Kidney (tissue), 22 donors: ENCODE measurements at places on chromosomes 13 and 19. TPM values are rescaled to one million over a fixed set of nuclear protein-coding genes. Genes with fewer than 3 reads are reported as not detected.

DNA sequence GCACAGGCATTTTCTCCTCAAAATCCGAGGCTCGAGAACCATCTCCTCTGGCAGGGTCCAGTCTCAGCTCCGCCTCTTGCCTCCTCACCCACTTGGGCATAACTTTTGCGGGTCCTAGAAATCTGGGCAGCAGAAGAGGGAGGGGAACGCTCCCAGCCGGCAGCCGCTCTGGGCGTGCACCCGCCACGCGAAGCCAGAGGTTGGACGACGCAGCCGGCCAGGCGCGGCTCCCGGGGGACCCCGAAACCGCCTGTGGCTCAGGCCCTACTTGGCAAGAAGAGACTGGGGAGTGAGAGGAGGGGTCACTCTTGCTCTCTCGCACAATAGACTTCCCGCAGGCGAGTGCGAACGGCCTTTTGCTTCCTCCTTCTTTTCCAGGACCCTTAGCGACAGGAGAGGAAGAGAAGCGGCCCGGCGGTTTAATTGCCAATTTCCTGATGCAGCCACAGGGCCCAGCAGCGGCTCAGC is 6.0 kb upstream of the SOX1 start:
- peaks cover 77% of the 10 kb centered on the region for H3K27me3 ChIP-seq
- H3K36me3 ChIP-seq = no peaks in the 10 kb centered on the region
- DNase-seq = no peak
- H3K4me3 ChIP-seq = no peak overlapping the region

GRCh38 chr13:79267560-79267959 is 138.5 kb downstream of the RBM26 start:
- H3K27ac ChIP-seq = no peak overlapping the region
- no peaks in the 10 kb centered on the region for H3K36me3 ChIP-seq
- no peak for DNase-seq
- H3K4me1 ChIP-seq = no peaks in the 10 kb centered on the region
- H3K4me3 ChIP-seq = no peak overlapping the region

DNA sequence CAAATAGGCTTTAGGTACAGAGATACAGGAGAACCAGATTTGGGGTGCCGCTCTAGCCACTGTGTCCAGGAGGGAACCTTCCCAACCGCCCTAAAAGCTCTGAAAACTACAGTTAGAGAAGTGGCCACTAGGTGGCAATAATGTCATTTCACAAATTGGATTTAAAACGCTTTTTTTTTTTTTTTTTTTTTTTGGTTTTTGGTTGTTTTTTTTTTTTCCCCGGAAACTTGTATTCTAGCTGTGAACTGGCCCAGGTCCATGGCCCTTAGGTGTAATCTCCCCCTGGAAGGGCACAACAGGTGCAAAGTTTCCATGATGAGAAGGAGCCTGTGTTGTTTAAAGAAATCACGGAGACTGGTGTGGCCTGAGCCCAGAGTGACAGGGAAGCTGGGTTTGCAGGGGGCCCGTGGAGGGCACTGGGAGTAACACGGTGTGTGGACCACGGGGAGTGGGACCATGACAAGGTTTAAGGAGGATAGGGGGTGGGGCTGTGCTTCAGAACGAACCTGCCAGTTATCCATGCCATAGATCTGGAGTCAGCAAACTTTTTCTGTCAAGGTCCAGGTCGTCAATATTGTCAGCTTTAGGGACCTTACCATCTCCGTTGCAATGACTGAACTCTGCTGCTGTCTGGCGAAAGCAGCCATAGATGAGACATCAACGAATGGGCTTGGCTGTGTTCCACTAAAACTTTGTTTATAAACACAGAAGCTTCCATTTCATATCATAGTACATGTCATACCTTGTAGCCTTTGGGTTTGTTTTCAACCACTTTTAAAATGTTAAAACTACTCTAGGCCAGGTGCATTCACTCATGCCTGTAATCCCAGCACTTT is 10.1 kb downstream of the OR1I1 start:
- no peak overlapping the region for H3K4me3 ChIP-seq
- H3K27ac ChIP-seq = no peak overlapping the region
- H3K36me3 ChIP-seq = no peaks in the 10 kb centered on the region
- H3K4me1 ChIP-seq = peaks cover 2% of the 10 kb centered on the region
- peak; percentile 34 for DNase-seq
- H3K27me3 ChIP-seq = peaks cover 2% of the 10 kb centered on the region

DNA sequence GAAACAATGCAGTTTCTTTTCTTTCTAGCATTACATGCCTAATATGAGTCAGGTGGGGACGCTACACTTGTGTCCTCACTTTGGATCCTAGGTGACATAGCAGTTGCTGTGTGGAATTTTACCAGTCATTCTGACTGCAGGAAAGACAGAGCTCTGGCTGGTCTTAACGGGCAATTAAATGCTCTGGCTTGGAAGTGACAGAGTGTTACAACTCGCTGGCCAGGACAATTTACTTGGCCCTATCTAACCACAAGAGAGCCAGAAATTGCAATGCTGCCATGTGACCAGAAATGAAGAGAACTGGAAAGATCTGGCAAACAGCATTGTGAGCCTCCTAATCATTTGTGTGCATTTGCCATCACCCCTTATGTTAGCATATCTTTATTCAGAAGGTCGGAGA is 351.1 kb downstream of the DCT start:
- no peak for DNase-seq
- peaks cover 10% of the 10 kb centered on the region for H3K4me1 ChIP-seq
- H3K4me3 ChIP-seq = no peak overlapping the region
- H3K36me3 ChIP-seq = no peaks in the 10 kb centered on the region
- H3K27me3 ChIP-seq = no peaks in the 10 kb centered on the region

DNA sequence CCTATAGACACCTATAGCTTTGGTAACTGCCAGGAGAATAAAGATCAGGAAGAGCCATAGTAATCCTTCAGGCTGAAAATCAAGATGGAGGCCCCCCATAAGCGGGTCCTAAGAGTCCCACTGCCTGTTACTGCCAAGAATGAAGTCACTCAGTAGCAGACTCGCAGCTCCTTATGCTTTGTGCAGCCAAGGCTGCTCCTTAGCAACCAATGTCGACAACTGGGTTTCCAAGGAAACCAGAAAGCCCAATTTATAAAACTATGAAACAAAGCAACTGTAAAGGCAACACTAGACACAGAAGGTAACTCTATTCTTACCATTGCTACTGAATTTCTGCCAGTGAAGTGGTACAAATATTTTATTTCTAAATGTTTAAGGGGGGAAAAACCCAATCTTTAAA is 56.5 kb downstream of the DCLK1 start:
- H3K4me3 ChIP-seq = no peak overlapping the region
- no peaks in the 10 kb centered on the region for H3K4me1 ChIP-seq
- H3K36me3 ChIP-seq = no peaks in the 10 kb centered on the region

GRCh38 chr13:113854238-113855011 is 9.5 kb downstream of the GAS6 start:
- H3K27ac ChIP-seq = peak overlapping the region; percentile 40
- no peaks in the 10 kb centered on the region for H3K27me3 ChIP-seq
- peaks cover 1% of the 10 kb centered on the region for H3K36me3 ChIP-seq
- peak; percentile 41 for DNase-seq
- peaks cover 39% of the 10 kb centered on the region for H3K4me1 ChIP-seq

- peaks cover 2% of the 10 kb centered on the region for H3K36me3 ChIP-seq
- H3K4me3 ChIP-seq = peak overlapping the region; percentile 56
- peaks cover 29% of the 10 kb centered on the region for H3K4me1 ChIP-seq
- peak overlapping the region; percentile 84 for H3K27ac ChIP-seq
- peaks cover 49% of the 10 kb centered on the region for H3K27me3 ChIP-seq
- peak; percentile 77 for DNase-seq
These were observed 27.8 kb downstream of the NFIX start for GRCh38 chr19:13022859-13023636.

- DNase-seq = no peak
- H3K4me1 ChIP-seq = peaks cover 23% of the 10 kb centered on the region
- H3K36me3 ChIP-seq = peaks cover 2% of the 10 kb centered on the region
- no peak overlapping the region for H3K4me3 ChIP-seq
- H3K27me3 ChIP-seq = no peaks in the 10 kb centered on the region
- peak overlapping the region; percentile 71 for H3K27ac ChIP-seq
These were observed 40.6 kb downstream of the COL4A2 start for GRCh38 chr13:110347535-110348308.

- H3K36me3 ChIP-seq = no peaks in the 10 kb centered on the region
- H3K27ac ChIP-seq = no peak overlapping the region
- no peaks in the 10 kb centered on the region for H3K27me3 ChIP-seq
- H3K4me3 ChIP-seq = no peak overlapping the region
- DNase-seq = peak; percentile 19
These were observed 167.1 kb downstream of the FGF9 start for GRCh38 chr13:21837841-21838551.

- peaks cover 6% of the 10 kb centered on the region for H3K36me3 ChIP-seq
- no peak for DNase-seq
- no peaks in the 10 kb centered on the region for H3K27me3 ChIP-seq
- H3K4me1 ChIP-seq = peaks cover 8% of the 10 kb centered on the region
- H3K27ac ChIP-seq = no peak overlapping the region
- no peak overlapping the region for H3K4me3 ChIP-seq
These were observed 5.8 kb downstream of the UBA52 start for GRCh38 chr19:18577365-18577914.

GRCh38 chr13:58712191-58712590 is 1080.6 kb downstream of the PCDH17 start:
- DNase-seq = peak; percentile 56
- H3K4me3 ChIP-seq = no peak overlapping the region
- no peaks in the 10 kb centered on the region for H3K36me3 ChIP-seq
- H3K4me1 ChIP-seq = no peaks in the 10 kb centered on the region
- no peaks in the 10 kb centered on the region for H3K27me3 ChIP-seq

- no peaks in the 10 kb centered on the region for H3K27me3 ChIP-seq
- DNase-seq = no peak
- no peak overlapping the region for H3K4me3 ChIP-seq
- no peaks in the 10 kb centered on the region for H3K36me3 ChIP-seq
These were observed 22.6 kb upstream of the CDC16 start for GRCh38 chr13:114212158-114212495.

DNA sequence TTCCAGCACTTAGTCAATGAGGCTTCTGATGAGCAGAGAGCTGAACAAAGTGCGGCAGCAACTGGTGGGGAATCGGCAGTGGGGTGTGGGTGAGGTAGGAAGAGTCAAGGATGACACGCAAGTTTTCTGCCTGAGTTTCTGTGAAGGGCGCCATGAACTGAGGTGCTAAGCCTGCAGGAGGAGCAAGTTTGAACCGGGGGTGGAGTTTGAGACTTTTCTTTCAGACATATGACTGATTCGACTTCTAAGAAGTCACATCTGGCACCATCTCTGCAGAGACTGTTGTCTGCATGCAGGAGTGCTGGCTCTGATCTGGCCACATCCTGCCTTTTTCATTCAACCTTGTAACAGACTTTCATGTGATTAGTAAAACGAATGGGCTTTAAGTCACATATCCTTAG is 14.8 kb upstream of the GPI start:
- H3K4me1 ChIP-seq = peaks cover 4% of the 10 kb centered on the region
- no peak overlapping the region for H3K27ac ChIP-seq
- no peaks in the 10 kb centered on the region for H3K27me3 ChIP-seq
- no peak for DNase-seq

- no peak for DNase-seq
- peaks cover 17% of the 10 kb centered on the region for H3K4me1 ChIP-seq
- peak overlapping the region; percentile 76 for H3K27ac ChIP-seq
- no peaks in the 10 kb centered on the region for H3K27me3 ChIP-seq
These were observed 40.5 kb downstream of the DZIP1 start for GRCh38 chr13:95603887-95604555.

DNA sequence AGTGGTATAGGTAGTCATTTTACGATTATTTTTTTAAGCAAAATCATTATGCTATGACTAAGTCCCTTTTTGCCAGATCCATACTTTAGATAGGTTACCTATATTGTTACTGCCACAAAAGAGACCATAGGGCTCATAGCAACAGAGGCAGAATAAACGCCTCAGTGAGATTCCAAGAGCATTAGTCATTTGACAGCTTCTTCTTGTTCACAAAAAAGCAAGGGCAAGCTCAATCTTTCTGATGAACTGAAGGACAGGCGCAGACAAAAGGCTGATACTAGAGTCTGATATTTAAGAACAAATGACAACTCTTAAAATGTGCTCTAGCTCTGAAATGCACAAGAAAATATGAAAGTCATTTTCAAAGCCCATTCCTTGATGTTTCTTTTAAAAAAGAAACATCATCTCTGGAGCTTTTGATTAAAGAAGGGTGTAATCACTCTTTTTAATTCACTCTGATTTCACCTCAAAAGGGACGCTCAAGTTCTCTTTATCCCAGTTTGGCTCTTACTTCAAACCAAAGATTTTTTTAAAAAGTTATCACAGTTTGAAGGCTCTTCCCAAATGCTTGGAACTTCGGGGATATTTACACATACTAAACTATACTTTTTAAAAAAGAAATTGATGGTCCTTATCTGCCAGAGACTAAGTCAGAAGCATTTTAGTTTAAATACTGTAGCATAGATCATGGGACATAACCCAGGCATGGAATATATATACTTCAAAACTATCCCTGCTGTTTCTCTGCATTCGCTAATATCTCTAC is 187.2 kb downstream of the EFNB2 start:
- H3K27me3 ChIP-seq = peaks cover 4% of the 10 kb centered on the region
- no peaks in the 10 kb centered on the region for H3K36me3 ChIP-seq
- DNase-seq = peak; percentile 31
- H3K4me3 ChIP-seq = no peak overlapping the region
- H3K27ac ChIP-seq = no peak overlapping the region
- no peaks in the 10 kb centered on the region for H3K4me1 ChIP-seq

GRCh38 chr13:32845952-32846950 is 170.0 kb upstream of the KL start:
- H3K4me3 ChIP-seq = no peak overlapping the region
- H3K27ac ChIP-seq = no peak overlapping the region
- no peak for DNase-seq

DNA sequence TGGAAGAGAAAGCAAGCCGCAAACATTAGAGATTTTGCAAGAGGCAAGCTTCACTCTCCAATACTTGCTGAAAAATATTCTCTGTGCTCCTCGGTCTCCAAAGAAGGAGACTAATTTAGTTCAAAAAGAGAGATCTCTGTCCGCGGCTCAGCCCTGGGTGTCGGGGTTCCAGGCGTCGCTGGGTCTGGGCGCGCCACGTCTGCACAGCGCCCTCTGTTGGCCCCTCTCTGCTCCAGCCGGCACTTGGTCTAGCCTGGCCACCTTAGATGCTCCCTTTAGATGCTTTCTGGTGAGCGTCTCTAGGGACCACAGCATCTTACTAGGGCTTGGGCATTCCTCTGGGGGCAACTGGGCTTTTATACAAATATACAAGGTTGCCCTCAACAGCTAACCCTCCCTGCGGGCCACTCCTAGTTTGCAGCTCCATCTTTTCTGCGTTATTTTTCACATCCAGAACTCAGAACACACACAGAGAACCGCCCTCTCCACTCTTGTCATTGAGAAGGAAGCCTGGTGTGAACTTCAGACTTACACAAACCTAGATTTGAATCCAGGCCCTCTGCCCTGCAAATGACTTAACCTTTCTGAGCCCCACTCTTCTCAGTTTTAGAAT is 78.3 kb downstream of the CYSLTR2 start:
- H3K4me3 ChIP-seq = no peak overlapping the region
- H3K4me1 ChIP-seq = no peaks in the 10 kb centered on the region
- no peak overlapping the region for H3K27ac ChIP-seq
- peak; percentile 45 for DNase-seq
- H3K36me3 ChIP-seq = no peaks in the 10 kb centered on the region
- no peaks in the 10 kb centered on the region for H3K27me3 ChIP-seq

The PSENEN gene
- 185 TPM for polyA plus RNA-seq

The CNN1 gene
- 42.2 TPM for polyA plus RNA-seq

The TRAPPC2B gene
- 22.0 TPM for polyA plus RNA-seq

The KIR2DL3 gene
- polyA plus RNA-seq = not detected

The SIGLEC14 gene
- 0.26 TPM for polyA plus RNA-seq

The UGGT2 gene
- polyA plus RNA-seq = 10.0 TPM

The FGF9 gene
- polyA plus RNA-seq = 8.5 TPM

The GJA3 gene
- 1.1 TPM for polyA plus RNA-seq

The SLC1A6 gene
- not detected for polyA plus RNA-seq

The PRKACA gene
- 51.4 TPM for polyA plus RNA-seq

The COL4A2 gene
- 126 TPM for polyA plus RNA-seq

The FAM98C gene
- 25.2 TPM for polyA plus RNA-seq

The FFAR1 gene
- polyA plus RNA-seq = not detected

The ERICH4 gene
- 23.1 TPM for polyA plus RNA-seq
